ENCODE measurements at places on chromosomes 3 and 15. TPM values are rescaled to one million over a fixed set of nuclear protein-coding genes. Genes with fewer than 3 reads are reported as not detected.

DNA sequence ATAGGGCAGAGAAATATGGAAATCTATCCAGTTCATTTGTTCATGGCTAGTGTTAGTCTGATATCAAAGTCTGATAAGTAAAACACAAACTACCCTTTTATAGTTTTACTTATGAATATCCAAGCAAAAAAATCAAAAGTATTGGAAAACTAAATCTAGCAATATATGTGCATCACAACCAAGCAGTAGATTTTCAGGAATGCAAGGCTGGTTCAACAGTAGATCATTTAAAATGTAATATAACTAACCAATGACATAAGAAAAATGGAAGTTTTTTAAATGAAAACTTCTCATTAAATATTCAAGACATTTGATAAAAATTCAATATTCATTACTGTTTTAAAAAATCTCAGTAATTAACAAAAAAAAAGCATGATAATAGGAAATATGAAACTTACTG lies 12.8 kb upstream of the AQP9 start:
- DNase-seq: no peak

- no peak for DNase-seq
These were observed 20.8 kb downstream of the CCR1 start for GRCh38 chr3:46187341-46187700.

- peak; percentile 14 for DNase-seq
These were observed 25.4 kb downstream of the DENND4A start for GRCh38 chr15:65766422-65767263.

- no peak for DNase-seq
These were observed 42.7 kb downstream of the THBS1 start for GRCh38 chr15:39623529-39623931.

Gene SPATA16
- not detected for total RNA-seq

Gene CTDSPL
- 15.5 TPM for total RNA-seq

Gene CACNA2D3
- 30.6 TPM for total RNA-seq

All from frontal cortex (tissue), 4 donors.